Kidney (tissue), 22 donors: ENCODE measurements at places on chromosomes 1 and 21. TPM values are rescaled to one million over a fixed set of nuclear protein-coding genes. Genes with fewer than 3 reads are reported as not detected.

SMIM11 gene
- total RNA-seq, result 2.6 TPM

GRCh38 chr1:7524341-7525337 lies 246.5 kb upstream of the VAMP3 start:
- H3K4me1 ChIP-seq, result no peaks in the 10 kb centered on the region
- no peak overlapping the region for H3K4me3 ChIP-seq
- DNase-seq, result no peak
- no peaks in the 10 kb centered on the region for H3K27me3 ChIP-seq
- no peak overlapping the region for H3K27ac ChIP-seq

GRCh38 chr1:117894078-117894477 lies 35.3 kb downstream of the GDAP2 start:
- H3K4me1 ChIP-seq, result no peaks in the 10 kb centered on the region
- H3K27me3 ChIP-seq, result no peaks in the 10 kb centered on the region
- no peak overlapping the region for H3K4me3 ChIP-seq
- H3K36me3 ChIP-seq, result peaks cover 25% of the 10 kb centered on the region

LYPD8 gene
- 3.2 TPM for total RNA-seq

- peaks cover 4% of the 10 kb centered on the region for H3K36me3 ChIP-seq
- no peak overlapping the region for H3K4me3 ChIP-seq
- no peak for DNase-seq
- no peak overlapping the region for H3K27ac ChIP-seq
- no peaks in the 10 kb centered on the region for H3K27me3 ChIP-seq
These were observed 21.8 kb downstream of the EYA3 start for GRCh38 chr1:28066393-28067154.
